Hematopoietic multipotent progenitor cell treated with erythropoietin and hydrocortisone succinate and interleukin-3 and kit ligand, for 8 days (in vitro differentiated cells): ENCODE measurements at places on chromosomes 5 and 9.

DNA sequence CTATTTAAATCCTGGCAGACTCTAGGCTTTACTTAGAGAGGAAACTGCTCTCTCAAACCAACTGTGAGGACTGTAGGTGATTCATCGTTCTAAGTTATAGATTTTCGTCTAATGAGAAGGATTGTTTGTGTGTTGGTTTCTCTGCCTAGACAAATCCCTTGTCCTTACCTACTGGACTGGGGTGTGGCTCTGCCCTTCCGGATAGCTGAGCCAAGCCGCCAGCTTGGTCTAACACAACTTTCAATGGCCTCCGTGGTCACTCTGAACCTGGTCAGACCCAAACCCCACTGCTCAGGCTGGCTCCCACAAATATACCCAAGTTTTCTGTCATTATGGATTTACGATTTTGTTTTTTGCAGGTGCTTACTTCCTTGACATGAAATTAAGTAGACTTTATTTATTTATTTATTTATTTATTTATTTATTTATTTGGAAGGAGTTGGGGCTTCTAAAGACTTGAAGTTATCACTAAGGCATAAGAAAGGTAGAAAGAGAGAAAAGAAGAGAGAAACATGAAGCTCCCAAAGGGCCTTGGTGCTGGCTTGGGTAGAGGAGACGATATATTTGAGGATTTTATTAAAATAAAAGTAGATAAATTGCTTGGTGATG is 19.0 kb downstream of the CARTPT start:
- DNase-seq = no peak

GRCh38 chr9:117491491-117491890 is 76.6 kb upstream of the ASTN2 start:
- no peak for DNase-seq

DNA sequence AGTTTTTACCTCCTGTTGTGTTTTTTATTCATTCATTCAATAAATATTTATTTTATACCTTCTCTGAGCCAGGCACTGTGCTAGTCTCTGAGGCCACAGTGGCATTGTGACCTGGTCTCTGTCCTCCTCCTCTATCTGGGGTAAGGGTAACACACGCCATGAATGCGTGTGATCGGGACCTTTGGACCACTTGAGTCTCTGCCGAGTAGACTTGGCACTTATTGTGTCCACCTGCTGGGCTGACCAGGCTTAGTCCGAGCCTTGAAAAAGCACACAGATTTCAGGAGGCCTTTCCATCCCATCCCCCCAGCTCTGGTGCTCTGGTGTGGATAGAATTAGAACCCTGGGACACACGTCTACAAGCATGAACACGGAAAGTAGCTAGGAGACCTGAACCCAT is 58.7 kb downstream of the ERGIC1 start:
- no peak for DNase-seq

DNA sequence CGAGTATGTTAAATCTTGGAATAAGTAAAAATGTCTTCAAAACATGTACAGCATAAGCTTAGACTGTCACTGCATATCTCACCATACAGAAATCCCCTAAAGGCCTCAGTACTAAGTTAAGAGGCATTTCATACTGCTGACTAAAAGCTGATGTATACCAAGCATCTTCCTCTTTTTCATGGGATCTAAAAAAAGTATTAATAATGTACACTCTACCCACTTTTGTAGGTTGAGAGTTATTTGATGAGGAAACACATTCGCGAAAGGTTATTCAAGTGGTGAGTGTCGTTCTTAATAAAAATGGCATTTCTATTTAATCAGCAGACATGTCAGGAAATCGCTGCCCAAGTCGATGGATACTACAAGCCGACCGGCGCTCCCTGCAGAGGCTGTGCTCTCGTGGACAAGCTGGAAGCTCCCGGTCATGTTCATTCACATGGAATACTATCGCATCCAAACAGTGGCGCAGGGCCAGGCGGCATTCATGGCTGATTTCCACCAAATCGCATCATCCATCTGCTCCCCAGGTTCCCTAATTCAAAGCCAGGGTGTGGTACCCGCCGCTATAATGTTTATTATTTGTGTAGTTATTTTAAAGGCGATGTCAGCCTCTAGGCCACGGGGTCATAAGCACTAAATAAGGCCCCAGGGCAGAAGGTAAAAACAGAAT is 724 bp downstream of the SGTB start:
- DNase-seq = peak; percentile 49

DNA sequence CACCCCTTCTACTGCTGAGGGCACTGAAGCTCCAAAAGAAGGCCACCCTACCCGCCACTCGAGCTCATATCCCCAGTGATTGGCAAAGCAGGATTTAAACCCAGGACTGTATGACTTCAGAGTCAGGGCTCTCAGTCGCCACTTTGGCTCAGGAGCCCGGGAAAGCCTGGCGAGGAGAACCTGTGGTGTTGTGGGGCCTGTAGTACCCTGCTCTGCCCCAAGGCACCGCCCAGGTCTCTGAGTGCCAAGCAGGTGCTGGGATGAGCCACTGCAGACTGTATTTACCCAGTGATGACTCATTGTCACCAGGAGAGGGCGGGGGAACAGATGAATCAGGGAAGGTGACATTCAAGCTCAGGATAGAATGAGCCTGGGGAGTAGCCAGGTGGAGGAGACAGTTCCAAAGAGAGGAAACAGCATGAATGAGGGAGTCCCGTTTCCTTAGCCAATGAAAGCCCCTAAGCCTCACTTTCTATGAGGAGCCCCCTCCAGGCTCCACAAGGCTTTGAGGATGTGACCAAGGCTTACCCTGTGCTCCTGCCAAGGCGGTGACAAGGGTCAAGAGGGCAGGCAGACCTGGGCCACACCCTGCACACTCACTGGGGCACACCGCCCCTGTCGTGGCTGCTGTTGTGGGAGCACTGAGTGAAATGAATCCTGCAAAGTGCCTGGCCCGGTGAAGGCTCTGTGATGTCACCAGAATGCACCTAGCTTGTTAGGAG is 17.8 kb upstream of the DPM2 start:
- DNase-seq = peak; percentile 59

- DNase-seq = no peak
Observed at GRCh38 chr5:93294199-93294598, 286.8 kb downstream of the NR2F1-AS1 start.

DNA sequence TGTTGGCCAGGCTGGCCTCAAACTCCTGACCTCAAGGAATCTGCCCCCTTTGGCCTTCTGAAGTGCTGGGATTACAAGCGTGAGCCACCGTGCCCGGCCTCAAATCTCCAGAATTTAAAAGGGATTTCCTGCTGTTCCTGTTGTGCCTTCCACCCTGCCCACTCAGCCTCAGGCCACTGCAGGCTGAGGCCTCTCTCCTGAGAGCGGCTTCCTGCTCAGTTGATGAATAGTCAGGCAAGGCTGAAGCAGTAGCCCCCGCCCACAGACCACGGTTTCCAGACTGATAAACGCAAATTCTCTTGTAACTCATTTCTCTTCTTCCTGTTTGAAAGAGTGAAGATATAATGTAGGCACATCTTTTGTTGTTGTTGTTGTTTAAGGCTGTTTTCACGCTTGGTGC is 127.0 kb upstream of the PLCXD3 start:
- no peak for DNase-seq

DNA sequence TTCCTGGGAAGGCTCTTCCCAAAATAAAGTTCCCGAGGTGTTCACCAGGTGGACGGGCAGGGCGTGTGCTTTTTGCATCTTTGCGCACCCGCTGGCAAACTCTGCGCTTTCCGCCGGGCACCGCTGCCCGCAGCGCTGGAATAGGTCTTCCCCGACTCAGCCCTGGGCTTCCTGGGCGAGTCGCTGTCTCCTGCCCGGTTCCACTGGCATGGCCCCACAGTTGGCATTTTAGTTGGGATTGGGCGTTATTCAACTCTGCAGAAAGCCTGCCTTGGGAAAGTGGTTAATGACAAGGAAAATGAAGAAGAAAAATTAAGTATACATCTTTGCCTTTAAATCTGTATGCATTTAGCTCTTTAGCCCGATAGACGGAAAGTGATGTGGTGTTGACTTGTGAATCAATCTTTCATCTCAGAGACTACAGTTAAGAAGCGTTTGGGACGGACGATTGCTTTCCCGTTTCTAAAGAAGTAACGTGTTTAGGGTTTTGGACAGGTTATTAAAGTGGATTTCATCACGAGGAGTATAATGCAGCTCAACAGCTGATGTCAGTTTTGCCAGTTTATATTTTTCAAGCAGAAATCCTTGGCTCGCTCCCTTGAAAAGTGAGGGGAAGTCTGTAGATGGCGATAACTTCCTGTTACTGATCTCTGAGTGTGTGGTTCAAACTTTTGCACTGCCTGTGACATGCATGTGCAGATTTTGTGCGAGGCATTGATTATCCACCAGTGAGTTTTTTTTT is 946 bp downstream of the ADCY2 start:
- no peak for DNase-seq

- DNase-seq = no peak
Observed at GRCh38 chr9:135039266-135039870, 48.1 kb upstream of the OLFM1 start.

DNA sequence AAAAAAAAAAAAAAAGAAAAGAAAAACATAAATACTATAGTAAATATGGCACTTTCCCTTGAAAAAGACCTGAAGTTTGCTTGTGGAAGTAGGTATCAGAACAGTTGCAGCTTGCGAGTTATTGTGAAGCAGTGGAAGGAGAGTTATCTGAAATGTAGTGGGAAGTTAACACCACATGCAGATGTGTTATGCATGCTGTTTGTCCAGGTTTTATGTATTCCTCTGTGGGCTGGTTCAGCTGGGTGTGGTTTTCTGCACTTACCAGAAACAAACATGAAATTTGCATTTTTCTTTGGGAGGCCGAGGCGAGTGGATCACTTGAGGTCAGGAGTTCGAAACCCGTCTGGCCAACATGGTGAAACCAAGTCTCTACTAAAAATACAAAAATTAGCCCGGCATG is 42.1 kb upstream of the CTNNA1 start:
- DNase-seq = peak; percentile 25

GRCh38 chr5:134113363-134113889 is 1.1 kb upstream of the TCF7 start:
- DNase-seq = no peak

DNA sequence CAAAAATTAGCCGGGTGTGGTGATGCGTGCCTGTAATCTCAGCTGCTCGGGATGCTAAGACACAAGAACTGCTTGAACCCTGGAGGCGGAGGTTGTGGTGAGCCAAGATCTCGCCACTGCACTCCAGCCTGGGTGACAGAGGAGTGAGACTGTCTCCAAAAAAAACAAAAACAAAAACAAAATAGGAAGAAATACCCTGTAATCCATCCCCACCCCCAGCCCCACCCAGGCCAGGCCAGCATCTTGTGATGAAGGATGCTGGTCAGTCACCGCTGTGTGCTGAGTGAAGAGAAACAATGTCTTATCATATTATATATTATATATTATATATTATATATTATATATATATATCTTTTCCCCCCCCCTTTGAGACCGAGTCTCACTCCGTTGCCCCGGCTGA is 15.4 kb upstream of the CCIN start:
- DNase-seq = no peak

- no peak for DNase-seq
Observed at GRCh38 chr9:91908293-91908623, 41.8 kb downstream of the ROR2 start.

DNA sequence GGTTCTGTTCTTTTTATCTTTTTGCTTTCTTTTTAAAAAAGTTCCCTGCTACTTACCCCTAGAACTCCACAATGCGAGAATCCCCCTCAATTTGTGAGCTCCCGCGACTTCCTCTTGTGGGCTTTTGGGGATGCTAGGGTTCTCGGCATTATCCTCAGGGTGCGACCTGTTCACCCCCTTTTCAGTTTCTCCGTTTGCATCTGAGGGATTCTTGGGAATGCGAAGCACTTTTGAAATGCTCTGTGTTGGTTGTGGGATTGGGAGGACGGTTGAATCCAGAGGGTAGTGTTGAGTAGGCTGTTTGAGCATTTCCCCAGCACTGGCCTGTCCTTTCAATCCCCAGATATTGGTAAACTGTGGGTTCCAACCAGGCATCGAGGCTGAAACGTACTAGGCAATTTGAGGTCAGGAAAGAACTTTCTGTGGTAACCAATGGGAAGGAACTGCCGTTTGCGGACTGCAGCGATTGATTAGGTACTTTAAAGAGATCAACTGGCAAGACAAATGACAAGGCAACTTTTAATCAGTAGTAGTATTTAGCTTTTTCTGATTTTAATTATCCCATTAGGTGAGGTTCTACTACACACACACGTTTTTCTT is 415 bp downstream of the XRCC4 start:
- DNase-seq = peak; percentile 74

DNA sequence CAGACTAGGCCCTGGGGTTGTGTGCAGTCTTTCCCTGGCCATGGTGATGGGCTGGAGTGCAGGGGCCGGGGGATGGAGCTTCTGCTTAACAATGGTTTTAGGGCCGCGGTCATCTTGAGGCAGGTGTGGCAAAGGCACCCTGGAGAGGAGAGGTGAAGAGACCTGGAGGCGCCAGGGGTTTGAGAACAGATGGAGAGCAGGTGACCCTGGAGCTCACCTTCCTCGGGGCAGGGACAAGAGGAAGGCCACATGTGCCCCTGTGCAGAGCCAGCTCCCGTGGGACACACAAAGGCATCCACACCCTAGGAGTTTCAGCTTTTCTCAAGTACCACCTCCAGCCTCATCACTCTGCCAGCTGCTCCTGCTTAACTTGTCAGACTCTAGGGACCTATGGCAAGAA is 46.4 kb upstream of the SH3GL2 start:
- DNase-seq = no peak

DNA sequence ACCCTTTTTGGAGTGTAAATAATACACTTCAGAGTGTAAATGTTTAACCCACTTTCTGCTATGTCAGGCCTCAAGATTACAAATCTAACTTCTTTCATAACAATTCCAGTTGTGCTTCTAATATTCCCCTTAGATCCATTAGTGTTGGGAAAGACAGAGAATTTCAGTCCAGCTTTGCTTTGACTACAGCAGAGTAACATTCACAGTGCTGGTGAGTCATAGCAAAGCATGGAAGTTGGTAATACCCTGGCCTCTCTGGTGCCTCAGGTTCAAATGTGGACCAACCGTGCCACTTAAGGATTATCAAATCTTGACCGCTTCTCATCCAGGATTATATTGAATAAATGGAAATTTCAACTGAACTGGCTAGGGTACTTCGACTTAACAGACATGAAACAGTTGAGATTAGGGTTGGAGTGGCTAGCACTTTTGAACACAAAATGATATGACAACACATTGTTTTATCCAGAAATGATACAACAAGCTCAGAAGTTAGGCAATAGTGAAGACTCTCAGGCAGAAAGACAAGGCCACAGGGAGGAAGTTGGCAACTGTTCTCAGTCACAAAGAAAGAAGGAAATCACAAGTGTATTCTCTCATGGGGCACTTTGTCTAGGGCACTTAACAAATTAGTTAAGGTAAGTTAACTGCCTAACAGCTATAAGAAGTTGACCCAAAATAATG is 24.4 kb upstream of the RASA1 start:
- peak; percentile 7 for DNase-seq

GRCh38 chr9:18477719-18478118 is 3.8 kb downstream of the ADAMTSL1 start:
- no peak for DNase-seq

DNA sequence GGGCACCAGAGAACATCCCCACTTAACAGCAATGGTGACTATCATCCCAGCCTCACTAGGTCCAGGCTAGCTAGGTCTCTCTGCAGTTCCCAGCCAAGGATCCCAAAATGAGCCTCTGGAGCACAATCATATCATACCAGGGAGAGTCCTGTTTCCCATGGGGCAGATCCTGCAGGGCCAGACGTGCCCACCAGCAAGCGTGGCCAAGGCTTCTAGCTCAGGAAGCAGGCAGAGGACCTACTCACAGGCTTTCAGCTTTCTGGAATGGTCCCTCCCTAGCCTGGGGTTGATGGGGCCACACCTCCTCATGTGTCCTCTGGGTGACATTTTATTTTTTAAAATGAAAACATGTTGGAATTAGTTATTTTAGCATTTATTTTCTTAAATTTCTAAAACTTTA is 45.7 kb upstream of the PITX1 start:
- DNase-seq = no peak
